ENCODE measurements at places on chromosomes 2 and 18.

DNA sequence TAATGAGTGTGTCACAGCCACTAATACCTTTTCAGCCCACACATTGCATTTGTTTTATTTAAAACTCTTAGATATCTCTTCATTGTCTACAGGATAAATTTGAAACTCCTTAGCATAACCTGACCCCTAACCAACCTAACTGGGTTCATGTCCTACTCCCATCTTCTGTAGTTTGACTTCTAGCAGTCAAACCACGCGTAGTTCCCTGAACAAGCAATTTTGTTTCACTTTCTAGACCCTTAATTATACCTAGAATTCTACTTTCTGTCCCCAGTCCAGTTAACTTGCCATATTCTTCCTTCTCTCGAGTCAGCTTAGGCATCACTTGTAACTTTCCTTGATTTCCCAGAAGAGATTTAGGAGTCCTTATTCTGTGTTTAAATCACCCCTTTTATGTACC, 55.1 kb downstream of the RBBP8 start:
- no peak for DNase-seq

DNA sequence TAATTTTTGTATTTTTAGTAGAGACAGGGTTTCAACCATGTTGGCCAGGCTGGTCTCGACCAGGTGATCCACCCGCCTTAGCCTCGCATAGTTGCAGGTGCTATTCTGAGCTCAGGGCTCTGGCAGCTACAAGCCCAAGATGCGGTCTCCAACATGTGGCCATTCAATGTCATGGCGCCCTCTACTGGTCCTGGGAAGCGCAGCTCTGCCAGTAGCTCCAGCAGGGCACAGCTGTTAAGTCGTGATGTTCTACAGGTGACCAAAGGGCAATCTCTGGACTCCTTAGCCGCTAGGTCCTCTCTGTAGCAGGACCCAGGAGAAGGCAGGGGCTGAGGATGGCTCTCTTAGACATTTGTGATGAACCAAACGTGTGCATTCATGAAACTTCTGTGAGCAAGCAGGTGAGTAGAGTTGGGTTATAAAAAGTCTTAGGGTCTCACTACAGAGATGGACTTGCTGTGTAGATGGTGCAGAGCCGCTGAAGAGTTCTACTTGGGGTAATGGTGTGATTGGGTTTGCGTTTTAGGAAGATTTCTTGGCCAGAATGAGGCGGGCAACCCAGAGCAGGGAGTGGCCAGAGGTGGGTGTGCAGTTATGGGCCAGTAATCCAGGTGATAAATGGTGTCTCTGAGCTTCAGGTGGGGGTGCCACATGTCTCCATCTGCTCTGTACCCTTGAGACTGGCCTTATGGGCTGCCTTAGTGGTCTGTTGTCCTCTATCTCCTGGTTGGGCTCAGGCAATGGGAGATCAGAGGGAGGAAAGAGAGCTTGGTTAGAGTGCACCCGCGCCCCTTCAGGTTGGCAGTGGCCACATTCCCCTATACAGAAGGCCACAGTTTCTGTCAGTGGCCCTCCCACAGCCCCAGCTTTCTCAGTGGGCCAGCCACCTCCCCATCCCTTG, 31.0 kb downstream of the IL37 start:
- DNase-seq = peak; percentile 64

- DNase-seq = no peak
Observed at GRCh38 chr2:237148624-237149023, 62.9 kb downstream of the COPS8 start.

- DNase-seq = no peak
Observed at GRCh38 chr2:221322741-221323140, 249.4 kb downstream of the EPHA4 start.

DNA sequence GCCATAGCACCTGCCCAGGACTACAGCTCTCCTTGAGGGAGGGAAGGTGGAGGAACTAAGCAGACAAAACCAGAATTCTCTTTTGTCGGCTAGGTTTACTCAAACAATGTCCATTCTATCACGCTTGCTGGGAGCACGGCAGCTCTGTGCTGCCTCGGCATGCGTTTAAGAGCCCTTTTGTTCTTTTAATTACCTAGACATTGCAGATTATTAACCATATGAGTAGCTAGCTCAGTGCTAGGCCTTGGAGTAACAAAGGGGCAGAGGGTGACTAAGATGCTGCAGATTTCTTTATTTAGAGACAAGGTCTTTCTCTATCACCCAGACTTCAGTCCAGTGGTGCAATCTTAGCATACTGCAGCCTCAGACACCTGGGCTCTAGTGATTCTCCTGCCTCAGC, 11.1 kb downstream of the MSGN1 start:
- DNase-seq = no peak

DNA sequence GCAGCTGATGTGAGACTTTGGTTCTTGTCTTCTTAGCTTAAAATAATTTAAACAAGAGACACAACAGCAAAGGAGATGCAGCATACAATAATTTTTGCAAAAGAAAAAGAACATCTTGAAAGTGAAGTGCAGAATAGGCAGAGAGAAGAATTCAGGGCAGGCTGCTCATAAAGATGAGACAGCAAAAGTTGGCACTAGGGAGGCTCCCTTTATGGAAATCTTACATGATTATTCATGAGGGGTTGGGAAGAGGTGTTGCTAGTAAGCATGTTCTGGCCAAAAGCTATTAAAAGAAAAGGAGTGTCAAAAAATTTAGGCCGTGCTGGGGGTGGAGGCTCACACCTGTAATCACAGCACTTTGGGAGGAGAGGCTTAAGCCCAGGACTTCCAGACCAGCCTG, 4.2 kb upstream of the ALPP start:
- no peak for DNase-seq

Data from right cardiac atrium (tissue), 5 donors.